Ovary (tissue), 10 donors: ENCODE measurements at places on chromosomes 5 and 9.

- DNase-seq = no peak
- H3K4me3 ChIP-seq = no peak overlapping the region
These were observed 28.1 kb downstream of the PIK3R1 start for GRCh38 chr5:68243681-68244080.

DNA sequence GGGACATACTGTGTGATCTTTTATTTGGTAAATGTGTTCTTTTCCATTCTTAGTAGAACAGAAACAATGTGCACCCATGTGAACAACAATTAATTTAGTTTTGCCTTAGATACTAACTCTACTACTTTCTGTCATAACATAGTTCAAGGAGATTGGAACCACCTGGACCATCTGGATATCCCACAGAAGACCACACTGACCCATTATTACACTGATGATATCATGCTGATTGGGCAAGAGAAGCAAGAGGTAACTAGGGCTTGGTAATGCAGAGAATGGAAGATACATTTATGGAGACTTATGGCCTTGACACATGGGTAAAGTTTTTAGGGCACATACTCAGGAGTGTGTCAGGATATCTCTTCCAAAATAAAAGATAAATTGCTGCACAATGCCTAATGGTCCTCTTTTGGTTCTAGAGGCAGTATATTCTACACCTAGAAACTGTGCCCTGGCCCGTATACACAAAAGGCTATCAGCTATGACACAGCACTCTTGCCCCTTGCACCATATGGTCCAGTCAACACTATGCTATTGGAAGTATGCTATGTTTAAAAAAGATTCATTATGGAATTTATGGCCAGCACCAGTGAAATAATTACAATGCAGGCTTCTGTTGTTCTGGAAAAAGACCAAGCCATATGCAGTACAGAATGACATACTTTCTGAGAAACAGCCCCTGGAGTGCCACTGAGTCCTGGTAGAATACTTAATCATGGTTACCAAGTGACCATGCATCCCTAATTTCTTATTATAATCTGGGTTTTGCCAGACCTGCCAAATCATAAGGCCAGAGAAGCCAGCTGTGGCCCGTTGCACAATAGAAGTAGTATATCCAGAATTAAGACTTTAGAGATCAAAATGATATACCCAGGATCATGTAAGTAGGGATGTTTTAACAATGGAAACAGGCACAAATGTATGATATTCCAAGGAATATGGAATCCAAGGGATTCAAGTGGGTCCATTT is 41.6 kb upstream of the MROH2B start:
- H3K4me3 ChIP-seq = no peak overlapping the region
- no peak overlapping the region for H3K27ac ChIP-seq
- DNase-seq = no peak
- H3K36me3 ChIP-seq = no peaks in the 10 kb centered on the region
- H3K4me1 ChIP-seq = peaks cover 6% of the 10 kb centered on the region

DNA sequence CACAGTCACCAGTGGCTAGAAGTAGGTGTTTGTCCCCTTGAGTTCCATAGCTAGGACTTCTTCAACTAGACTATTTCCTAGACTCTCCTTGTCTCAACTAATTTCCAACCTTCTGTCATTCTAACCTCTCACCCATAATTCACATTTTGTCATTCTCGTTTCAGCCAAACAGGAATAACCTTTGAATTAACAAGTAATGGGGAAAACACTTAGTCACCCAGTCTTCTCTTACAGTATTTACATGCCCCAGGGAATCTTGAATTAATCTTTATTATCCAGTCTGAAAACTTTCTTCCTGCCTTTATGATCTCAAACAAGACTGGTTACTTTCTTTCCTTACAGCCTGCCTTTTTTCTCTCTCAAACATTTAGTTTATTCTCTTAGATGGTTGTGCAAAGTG is 63.3 kb upstream of the RUSC2 start:
- H3K4me1 ChIP-seq = no peaks in the 10 kb centered on the region
- H3K27me3 ChIP-seq = no peaks in the 10 kb centered on the region
- H3K36me3 ChIP-seq = no peaks in the 10 kb centered on the region
- H3K27ac ChIP-seq = no peak overlapping the region

DNA sequence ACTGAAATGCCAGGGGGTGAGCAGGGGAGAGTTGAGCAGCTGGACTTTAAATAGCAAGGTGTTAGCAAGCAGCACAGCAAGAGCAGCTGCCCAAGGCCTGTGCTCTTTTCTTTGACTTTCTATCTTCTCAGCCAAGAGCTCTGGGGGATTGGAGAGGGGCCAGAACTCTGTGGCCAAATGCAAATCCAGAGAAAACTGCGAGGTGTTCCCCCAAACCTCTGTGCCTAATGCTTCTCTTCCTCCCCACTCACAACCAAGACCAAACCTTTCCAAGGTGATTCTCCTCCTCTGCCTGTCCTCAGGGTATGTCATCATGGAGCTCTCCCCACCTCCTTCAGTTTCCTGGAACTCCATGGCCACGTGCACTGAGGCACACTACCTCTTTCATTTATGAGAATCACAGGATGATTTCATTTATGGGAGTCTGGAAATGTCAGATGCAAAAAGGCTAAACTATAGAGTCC is 118.7 kb upstream of the WWC1 start:
- no peaks in the 10 kb centered on the region for H3K4me1 ChIP-seq
- H3K36me3 ChIP-seq = no peaks in the 10 kb centered on the region
- H3K27me3 ChIP-seq = no peaks in the 10 kb centered on the region
- DNase-seq = no peak
- H3K27ac ChIP-seq = no peak overlapping the region

DNA sequence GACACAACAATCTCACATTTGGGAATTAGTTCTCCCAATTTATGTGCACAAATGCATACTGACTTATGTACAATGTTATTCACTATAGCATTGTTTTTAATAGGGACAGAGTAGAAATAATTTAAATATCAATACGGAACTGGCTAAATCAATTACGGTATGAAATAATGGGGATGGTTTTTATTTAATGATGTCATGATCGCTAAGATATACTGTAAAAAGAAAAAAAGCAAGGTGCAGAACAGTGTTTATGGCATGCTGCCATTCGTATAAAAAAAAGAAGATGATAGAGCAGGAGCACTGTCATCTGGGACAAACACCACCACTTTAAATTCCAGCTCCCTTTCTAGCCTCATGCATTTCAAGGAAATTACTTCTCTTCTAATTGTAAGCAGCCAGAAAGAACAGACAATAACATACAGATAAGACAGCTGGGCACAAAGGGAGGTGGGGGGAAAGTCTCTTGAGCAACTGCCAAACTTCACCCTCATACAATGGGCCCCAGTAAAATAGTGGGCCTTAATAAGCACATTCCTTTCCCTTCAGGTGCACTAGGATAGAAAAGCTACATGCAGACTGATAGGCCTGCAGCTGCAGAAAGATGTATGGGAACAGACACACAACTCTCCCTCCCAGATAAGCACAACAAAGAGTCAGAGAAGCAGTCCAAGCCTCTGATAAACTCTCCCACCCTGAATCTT is 8.4 kb downstream of the SREK1IP1 start:
- no peak overlapping the region for H3K4me3 ChIP-seq
- DNase-seq = no peak
- H3K27ac ChIP-seq = no peak overlapping the region

GRCh38 chr5:87829217-87829551 is 416.5 kb upstream of the CCNH start:
- H3K36me3 ChIP-seq = no peaks in the 10 kb centered on the region
- no peaks in the 10 kb centered on the region for H3K4me1 ChIP-seq
- H3K4me3 ChIP-seq = no peak overlapping the region
- H3K27me3 ChIP-seq = no peaks in the 10 kb centered on the region

- no peaks in the 10 kb centered on the region for H3K4me1 ChIP-seq
- no peak overlapping the region for H3K27ac ChIP-seq
- no peaks in the 10 kb centered on the region for H3K36me3 ChIP-seq
- DNase-seq = no peak
- no peak overlapping the region for H3K4me3 ChIP-seq
These were observed 44.4 kb downstream of the SCAMP1 start for GRCh38 chr5:78404682-78405293.

GRCh38 chr5:174810796-174811195 is 86.4 kb downstream of the MSX2 start:
- no peak overlapping the region for H3K4me3 ChIP-seq
- no peak for DNase-seq
- no peaks in the 10 kb centered on the region for H3K36me3 ChIP-seq
- H3K4me1 ChIP-seq = no peaks in the 10 kb centered on the region

DNA sequence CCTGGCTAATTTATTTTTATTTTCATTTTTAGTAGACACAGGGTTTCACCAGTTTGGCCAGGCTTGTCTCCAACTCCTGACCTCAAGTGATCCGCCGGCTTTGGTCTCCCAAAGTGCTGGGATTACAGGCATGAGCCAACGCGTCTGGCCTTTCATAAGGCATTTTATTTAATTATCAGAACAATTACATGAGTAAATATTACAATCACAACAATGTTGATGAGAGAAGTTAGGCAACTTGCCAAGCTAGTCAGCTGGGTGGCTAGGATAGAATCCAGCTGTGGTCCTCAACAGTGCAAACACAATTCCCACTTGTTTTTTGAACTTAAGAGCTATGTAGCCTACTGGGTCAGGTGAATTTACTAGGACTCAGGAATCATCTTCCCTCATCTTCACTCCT is 22.0 kb downstream of the C9orf57 start:
- peaks cover 2% of the 10 kb centered on the region for H3K4me1 ChIP-seq
- H3K36me3 ChIP-seq = no peaks in the 10 kb centered on the region
- no peak overlapping the region for H3K4me3 ChIP-seq
- H3K27me3 ChIP-seq = no peaks in the 10 kb centered on the region

GRCh38 chr9:85322592-85322991 is 419.2 kb downstream of the AGTPBP1 start:
- no peak overlapping the region for H3K27ac ChIP-seq
- H3K36me3 ChIP-seq = no peaks in the 10 kb centered on the region
- no peak for DNase-seq

DNA sequence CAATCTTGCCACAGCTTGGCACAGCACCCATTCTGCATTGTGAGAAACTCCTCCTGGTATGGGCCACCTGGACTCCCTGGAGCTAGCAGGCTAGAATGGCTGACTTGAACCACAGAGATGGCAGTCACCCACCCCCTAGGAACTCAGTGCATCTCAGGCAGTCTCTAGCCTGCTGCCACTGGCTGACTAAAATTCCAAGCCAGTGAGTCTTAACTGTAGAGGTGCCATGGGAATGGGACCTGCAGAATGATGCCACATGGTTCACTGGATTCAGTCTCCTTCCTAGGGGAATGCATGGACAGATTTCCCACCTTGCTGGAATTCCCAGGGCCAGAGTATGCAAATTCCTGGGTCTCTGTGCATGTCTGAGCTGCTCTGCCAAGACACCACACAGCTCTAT is 382.9 kb downstream of the MAN2A1 start:
- H3K4me1 ChIP-seq = no peaks in the 10 kb centered on the region
- H3K27me3 ChIP-seq = no peaks in the 10 kb centered on the region
- no peaks in the 10 kb centered on the region for H3K36me3 ChIP-seq
- H3K4me3 ChIP-seq = no peak overlapping the region
- H3K27ac ChIP-seq = no peak overlapping the region
